Calu3 (cell line): ENCODE measurements at places on chromosomes 3 and 15. TPM values are rescaled to one million over a fixed set of nuclear protein-coding genes. Genes with fewer than 3 reads are reported as not detected.

DNA sequence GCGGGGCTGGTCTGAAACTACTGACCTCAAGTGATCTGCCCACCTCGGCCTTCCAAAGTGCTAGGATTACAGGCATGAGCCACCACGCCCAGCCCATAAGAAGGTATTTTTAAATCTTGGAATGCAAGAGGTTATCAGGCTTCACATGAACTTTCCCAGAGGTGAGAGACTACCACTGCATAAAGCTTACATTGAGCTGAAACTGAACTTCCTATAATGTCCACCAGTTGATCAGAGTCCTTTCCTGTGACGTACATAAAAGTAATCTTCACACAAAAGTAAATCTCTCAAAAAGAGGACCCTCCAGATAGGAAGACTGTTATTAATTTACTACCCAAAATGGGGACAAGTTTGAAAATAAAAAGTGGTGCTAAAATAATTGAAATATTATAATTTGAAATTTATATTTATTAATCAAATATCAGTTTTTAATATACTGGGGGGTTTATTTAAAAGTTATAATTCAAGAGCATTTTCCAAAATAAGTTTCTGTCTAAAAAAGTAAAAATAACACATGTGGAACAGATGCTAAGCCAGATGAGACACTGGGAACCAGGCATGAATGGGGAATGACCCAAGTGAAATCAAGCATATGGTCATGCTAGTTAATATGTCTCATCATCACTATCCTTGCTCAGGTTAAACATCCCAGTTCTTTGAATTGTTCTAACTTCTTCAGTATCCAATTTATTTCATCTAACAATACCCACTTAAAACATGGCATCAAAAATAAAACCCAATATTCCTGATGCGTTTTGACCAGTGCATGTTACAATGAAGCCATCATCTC lies 269.9 kb upstream of the UBE2E2 start:
- DNase-seq, result no peak

DNA sequence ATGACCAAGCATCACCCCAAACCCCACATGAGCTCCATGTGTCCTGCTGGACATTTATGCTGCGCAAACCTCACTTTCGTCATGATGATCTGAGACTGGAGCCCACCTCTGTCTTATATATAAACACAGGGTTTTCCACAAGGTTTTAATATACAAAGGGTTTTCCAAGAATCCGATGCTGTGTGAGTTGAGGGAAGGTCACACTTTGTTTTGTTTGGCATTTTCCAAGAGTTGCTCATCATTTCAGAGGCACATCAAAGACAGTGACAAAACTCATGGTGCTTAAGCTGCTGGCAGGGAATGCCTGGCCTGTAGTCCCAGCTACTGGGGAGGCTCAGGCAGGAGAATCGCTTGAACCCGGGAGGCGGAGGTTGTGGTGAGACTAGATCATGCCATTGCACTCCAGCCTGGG lies 20.0 kb downstream of the EFCC1 start:
- DNase-seq, result no peak

GRCh38 chr3:77078279-77078678 lies 38.4 kb downstream of the ROBO2 start:
- DNase-seq, result no peak

DNA sequence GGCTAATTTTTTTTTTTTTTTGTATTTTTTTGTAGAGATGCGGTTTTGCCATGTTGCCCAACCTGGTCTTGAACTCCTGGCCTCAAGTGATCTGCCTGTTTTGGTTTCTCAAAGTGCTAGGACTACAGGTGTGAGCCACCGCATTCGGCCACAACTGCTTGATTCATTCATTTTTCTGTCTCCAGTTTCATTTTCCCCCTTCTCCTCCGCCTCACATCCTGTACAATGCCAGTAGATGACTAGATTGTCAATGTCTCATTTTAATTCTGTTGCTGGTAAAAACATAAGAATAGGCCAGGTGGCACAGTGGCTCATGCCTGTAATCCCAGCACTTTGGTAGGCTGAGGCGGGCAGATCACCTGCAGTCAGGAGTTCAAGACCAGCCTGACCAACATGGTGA lies 12.0 kb upstream of the ZNF592 start:
- no peak for DNase-seq

GRCh38 chr3:194487289-194488054 lies 670 bp upstream of the ATP13A3 start:
- DNase-seq, result peak; percentile 45

DNA sequence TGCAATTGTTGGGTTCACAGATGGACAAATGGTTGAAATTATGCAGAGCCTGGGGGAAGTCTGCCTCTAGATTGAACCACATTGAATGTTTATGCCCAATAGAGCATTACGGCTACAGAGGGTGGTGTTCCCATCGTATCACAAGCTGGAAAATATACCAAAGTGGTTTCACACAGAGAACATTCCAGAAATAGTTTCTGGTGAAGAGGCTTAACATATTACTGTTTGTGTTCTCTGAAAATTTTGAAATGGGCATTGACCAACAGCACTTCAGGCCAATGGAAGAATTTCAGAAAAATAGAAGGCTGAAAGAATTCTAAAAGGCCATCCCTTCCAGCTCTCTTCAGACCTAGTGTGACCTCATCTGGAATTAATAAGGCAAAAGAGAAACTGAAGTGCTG lies 203.9 kb downstream of the NEK10 start:
- DNase-seq, result no peak

CCR5 gene
- not detected in 2 replicates for total RNA-seq

DNA sequence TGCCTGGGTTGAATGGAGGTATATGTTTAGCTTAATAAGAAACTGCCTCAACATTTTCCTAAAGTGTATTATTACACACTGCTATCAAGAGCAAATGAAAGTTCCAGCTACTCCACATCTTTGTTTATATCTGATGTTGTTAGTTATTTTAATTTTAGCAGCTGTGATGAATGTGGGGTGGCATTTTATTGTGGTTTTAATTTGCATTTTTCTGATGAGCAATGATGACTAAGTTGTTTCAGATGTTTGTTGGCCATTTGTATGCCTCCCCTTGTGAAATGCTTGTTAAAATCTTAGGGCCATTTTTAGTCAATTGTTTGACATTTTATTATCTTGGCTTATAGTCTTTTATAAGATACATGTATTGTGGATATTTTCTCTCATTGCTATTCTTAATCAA lies 260.4 kb upstream of the SLCO3A1 start:
- no peak for DNase-seq

CD80 gene
- total RNA-seq, result not detected in 2 replicates

GRCh38 chr3:136387031-136387430 lies 136.9 kb downstream of the PCCB start:
- no peak for DNase-seq

DNA sequence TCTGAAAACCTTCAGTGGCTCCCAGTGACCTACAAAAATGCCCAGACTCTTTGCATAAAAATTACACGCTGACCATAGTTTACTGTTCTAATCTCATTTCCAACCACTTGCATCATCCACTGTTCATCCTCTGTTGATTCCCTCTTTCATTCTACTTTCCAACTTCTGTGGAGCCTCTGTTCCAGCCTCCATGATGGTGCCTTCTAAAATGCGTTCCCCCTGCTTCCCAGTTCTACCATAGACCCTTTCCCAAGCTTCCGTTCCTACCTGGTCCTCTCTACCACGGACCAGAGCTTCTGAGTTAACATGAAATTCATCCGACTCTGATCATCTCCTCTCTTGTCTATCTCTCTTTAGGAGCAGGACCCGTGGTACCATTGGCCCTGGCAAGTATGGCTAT lies 127.0 kb downstream of the THSD4 start:
- no peak for DNase-seq

DNA sequence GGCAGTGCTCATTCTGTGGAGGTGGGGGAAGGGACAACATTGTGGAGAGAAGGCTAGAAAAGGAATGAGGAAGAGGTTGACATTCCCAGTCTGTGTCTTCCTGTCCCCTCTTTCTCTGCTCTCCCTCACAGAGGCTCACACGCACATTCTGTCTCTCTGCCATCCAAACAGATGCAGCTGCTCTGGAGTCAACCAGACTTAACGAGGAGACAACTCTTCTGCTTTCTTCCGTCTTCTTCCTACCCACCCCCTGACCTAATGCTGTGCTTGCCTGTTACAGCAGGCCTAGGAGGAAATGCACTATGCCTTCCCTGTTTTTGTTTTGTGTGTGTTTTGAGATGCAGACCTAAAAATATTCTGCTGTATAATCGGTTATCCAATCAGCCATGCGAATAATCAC lies 121.9 kb downstream of the CACNA1D start:
- DNase-seq, result no peak

- DNase-seq, result no peak
These were observed 166.4 kb upstream of the EOMES start for GRCh38 chr3:27888562-27888961.

DNA sequence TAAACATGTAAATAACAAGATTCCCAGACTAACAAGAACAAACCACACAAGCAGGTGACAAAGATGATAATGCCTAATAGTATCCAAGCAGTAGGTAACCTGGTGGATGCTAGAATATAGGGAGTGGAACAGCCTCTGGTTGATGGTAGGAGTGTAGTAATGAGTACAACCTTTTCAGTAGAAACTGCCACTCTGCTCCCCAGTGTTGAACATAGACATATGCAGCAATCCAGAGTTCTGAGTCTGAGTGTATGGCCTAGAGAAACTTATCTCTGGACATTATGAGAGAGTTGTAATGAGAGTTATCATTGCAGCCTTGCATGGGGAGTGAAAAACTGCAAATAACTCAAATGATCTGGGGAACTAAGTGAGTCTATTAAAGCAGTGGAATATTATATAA lies 76.1 kb upstream of the ACAD9 start:
- no peak for DNase-seq

DNA sequence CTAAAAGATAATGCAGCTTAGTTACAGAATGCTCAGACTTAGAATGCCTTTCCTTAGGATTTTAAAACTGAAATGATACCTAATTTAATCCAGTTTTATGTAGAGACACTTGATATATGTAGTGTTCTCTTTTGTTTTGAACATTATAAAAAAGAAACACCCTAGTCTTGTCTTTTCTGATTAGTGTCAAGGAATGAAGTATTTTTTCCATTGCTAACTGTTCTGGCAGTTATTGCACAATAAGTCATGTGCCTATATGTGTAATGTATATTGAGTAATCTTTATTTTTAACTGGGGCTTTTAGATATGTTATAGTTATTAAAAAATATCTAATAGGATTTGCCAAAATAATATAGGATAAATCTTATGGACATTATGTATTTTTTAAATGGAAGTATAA lies 4.5 kb downstream of the ARL8B start:
- DNase-seq, result no peak

DNA sequence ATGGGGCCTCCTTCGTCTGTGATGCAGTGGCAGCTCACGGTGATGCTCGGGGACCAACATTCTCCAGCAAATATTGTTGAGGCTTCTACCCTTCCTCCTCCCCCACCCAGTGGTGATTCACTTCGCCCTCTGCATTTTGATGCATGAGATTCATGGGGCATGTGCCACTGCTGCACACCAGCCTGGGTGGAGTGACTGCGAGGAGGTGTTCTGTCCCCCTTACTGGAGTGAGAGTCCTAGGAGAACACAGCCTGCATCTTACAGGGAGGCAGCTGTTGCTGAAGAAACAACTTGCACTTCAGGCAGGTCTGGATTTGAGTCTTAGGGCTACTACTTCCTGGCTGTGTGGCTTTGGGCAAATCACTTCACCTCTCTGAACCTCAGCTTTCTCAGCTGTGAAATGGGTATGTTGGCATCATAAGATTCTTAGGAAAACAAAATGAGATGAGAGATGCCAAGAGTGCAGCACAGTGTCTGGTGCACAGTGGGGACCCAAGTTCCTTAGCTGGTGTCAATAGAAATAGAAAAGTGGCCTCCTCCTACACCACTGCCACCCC lies 10.2 kb upstream of the SKOR1 start:
- DNase-seq, result no peak

DNA sequence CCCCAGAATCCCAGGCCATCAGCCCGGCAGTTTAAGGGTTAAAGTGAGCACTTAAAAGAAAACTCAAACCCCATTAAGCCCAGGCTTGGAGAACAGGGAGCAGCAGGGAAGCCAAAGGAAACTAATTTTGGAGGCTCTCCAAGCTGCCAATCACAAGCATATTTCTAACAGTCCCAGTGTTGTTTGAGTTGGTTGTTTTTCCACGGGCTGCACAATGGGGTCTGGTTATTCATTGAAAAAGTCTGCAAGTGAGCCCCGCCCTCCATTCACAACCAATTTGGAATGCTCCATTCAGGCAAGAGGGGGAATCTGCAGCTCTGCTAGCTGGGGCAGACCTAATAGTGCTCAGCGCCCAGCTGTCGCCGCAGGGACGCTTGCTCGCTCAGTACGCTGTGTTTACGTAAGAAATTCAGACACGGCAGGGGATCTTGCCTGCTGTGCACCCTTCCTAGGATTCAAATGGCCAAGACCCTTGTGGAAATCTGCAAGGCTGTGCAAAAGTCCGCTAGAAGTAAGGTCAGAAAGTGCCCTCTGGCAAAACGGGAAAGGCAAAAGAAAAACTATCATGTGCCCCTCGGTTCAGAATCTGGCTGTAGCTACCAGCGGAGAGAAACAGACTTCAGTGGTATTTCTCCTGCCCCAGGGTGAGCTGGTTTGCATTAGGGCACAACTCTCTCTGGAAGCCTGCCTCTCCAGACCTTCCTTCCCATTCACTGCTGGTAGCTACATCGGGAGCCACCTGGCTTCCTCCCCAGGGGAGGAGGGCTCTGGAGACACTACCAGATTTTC lies 11.0 kb downstream of the ETV5 start:
- peak; percentile 96 for DNase-seq

CHRM5 gene
- total RNA-seq, result not detected in 2 replicates

NUP210 gene
- total RNA-seq, result 59.8 and 76.9 TPM in 2 replicates

DNA sequence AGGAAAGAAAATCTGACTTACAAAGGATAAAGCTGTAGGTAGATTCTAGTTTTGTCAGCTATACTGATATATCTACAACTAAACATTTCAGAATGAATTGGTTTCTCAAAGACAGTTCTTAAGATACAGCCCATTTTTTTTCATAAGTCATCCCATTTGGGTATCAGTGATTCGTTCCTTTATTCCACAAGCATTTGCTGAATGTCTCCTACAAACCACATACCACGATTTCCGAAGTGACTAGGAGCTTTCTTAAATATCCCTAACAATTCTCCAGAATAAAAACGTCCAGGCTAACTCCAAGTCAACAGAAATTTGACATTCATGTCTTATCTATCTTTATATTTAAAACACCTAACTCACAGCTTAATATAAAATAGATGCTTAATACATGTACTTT lies 59.8 kb downstream of the TP53BP1 start:
- no peak for DNase-seq

DNA sequence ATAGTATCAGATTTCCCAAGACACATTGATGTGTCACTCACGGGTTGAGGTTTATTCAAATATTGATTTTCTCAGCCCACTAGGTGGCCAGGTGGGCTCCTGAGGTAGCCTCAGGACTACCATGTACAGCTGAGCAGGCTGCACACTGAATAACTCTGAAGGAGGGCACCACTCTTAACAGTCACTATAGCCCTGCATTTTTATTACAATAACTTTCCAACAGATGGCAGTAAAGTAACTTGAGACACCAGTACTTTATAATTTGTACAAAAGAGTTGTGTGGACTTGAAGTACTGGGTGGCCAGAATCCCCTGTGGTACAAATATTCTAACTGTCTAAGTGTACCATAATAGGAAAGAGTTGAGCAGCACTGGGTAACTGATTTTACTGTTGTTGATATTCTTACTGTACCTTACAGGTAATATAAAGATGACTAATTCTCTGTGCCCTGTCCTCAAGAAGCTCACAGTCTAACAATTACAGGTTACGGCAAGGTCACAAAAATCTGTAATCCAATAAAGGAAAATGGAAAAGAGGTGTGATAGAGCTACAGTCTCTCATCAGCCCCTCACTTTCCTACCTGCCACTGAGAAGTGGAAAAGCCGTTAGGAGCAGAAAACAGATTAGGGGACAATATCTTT lies 76.0 kb downstream of the ETFA start:
- DNase-seq, result no peak
